ENCODE measurements at places on chromosomes 5 and 9. TPM values are rescaled to one million over a fixed set of nuclear protein-coding genes. Genes with fewer than 3 reads are reported as not detected.
A peak's percentile ranks its signal among the peaks of the same experiment; 100 is the strongest.

DNA sequence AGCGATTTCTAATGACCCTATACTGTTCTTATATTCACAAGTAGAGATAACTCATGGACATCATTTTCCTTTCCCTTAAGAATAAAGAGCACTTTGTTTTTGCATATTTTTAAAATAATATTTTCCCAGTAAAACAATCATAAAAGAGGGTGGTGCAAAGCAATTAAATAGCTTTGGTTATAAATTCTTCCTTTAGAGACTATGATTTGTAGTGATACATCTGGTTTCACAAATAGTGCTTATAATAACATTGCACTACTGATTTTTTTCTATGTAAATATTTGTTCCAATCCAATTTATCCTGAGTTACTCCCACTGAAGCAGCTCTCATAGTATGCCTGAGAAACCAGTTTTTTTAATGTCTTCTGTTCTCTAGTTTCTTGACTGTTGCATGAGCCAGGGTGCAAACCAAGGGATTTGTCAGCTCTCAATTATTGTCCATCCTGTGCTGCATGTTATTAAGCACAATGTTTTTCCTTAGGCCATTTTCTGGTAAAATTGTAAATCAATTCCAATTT lies 74.7 kb downstream of the LURAP1L start:
- H3K4me1 ChIP-seq: no peaks in the 10 kb centered on the region
- no peak overlapping the region for H3K27ac ChIP-seq
- no peak for DNase-seq
- no peaks in the 10 kb centered on the region for H3K27me3 ChIP-seq
- no peak overlapping the region for H3K4me3 ChIP-seq

DNA sequence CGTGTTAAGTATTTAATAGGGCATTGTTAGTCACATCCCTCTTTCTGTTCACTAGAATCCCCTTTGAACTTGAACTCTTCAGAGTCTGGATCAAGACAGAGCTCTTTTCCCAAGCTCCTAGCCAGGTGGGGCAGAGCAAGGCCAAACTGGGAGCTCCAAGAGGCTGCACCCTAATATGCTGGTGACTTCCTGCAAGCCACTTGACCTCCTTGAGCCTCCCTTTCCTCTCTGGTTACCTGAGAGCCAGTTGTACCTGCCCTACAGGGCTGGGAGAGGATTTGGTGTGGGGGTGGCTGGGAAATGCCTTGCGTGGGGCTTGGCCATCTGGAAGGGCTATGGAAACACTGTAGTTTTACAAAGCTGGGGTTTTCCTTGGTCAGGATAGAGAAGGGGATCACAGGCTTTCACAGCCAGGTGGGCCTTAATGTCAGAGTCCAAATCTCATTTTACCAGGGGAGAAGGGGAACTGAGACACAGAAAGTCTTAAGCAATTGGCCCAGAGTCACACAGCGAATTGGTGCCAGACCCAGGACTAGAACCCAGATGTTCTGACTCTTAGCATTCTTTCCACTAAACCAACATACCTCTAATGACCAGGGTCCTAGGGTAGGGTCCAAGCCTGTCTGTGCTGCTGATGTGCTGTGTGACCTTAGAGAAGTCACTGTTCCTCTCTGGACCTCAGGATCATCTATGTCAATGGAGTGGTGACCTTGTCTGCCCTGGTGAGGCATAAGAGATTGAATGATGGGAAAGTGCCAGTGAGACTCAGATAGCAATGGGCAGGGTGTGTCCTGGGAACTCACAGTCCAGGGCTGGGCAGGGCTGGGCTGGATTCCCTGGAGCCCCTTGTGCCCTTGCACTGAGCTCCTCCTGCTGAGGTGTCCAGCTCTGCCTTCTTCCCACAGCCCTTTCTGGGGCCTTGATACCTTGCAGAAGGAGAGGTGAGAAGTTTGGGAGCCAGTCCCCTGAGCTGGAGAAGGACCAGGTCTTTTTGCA lies 35.8 kb downstream of the GSN start:
- peaks cover 95% of the 10 kb centered on the region for H3K4me1 ChIP-seq
- peaks cover 80% of the 10 kb centered on the region for H3K36me3 ChIP-seq
- DNase-seq: no peak
- H3K27ac ChIP-seq: peak overlapping the region; percentile 26

GRCh38 chr5:43231977-43232376 lies 40.0 kb downstream of the NIM1K start:
- H3K4me3 ChIP-seq: no peak overlapping the region
- DNase-seq: no peak
- no peak overlapping the region for H3K27ac ChIP-seq

- peaks cover 6% of the 10 kb centered on the region for H3K4me1 ChIP-seq
- no peaks in the 10 kb centered on the region for H3K27me3 ChIP-seq
- H3K4me3 ChIP-seq: no peak overlapping the region
- DNase-seq: no peak
- H3K36me3 ChIP-seq: peaks cover 13% of the 10 kb centered on the region
- H3K27ac ChIP-seq: no peak overlapping the region
Measured at GRCh38 chr9:35695943-35696401, 6.2 kb upstream of the TPM2 start.

DNA sequence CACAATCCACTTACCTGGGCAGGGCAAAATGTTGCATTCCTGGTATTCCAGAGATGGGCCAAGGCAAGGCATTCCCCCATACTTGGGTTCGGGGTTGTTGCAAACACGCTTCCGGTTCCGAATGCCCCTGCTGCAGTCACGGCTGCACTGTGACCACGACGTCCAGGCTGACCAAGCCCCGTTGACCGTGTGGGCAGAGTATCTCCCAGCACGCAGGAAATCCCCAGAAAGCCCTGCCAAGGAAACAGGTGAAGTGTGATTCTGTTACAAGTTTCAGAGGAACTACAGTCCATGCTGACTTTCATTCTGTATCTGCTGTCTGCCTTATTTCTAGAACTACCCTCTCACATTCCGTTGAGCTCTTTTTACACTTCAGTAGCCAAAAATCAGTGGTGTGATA lies 483.0 kb downstream of the SEMA5A start:
- DNase-seq: no peak
- H3K36me3 ChIP-seq: peaks cover 23% of the 10 kb centered on the region
- no peak overlapping the region for H3K27ac ChIP-seq

DNA sequence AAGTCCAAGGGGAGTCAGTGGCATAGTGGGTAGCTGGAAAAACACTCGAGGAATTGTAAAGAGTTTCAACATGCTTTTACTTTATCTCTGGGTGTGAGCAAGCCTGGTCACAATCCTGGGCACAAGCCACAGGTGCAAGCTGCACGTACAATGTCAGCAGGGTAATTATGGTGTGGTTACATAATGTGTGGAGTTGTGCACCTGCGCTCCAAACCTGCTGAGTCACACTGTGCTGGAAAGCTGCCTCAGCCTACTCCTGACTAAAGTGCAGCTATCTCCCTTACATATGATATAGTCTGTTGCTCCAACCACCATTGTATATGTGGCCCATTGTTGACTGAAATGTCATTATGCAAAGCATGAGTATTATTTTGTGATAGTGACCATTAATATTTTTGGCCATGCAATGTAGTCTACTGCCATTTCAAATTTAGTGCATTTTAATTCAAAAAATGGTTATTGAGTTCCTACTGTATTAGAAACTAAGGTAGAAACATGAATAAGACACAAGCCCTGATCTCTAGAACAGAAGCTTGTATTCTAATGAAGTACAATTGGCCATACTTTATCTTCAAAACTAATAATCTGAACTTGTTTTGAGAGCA lies 160.9 kb upstream of the SLC30A5 start:
- H3K27ac ChIP-seq: no peak overlapping the region

DNA sequence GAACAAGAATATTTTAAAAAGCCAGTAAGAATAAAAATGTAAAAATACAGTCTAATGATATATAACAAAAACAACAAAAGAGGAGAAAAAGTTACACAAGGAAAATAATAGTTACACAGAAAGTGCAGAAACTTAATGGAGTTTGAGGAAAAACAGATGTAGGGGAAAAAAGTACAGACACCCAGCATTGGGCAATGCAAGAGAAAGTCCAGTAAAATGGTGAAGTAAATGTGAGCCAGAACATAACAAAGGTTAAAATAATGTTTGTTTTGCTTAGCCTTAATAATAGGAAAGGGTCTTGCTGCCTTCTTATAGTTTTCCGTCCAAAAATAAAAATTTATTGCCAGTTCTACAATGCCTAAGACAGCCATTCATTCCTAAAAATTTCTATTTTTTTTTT lies 364.2 kb downstream of the NNT start:
- no peaks in the 10 kb centered on the region for H3K4me1 ChIP-seq
- DNase-seq: no peak
- no peaks in the 10 kb centered on the region for H3K27me3 ChIP-seq

The FPGS gene
- 45.7 TPM for total RNA-seq

The PCDHGA5 gene
- 5.6 TPM for total RNA-seq

The PCDHGA12 gene
- total RNA-seq: 5.8 TPM

The ENHO gene
- 0.60 TPM for total RNA-seq

The PCDHA2 gene
- not detected for total RNA-seq

The GPR150 gene
- not detected for total RNA-seq
